CD4-positive, alpha-beta memory T cell (primary cell): ENCODE measurements at places on chromosomes 13 and 19. TPM values are rescaled to one million over a fixed set of nuclear protein-coding genes. Genes with fewer than 3 reads are reported as not detected.

Gene C19orf53
- polyA plus RNA-seq: 257 TPM

Gene RDH8
- not detected for polyA plus RNA-seq

Gene LGI4
- polyA plus RNA-seq: not detected

Gene TNFSF13B
- 44.8 TPM for polyA plus RNA-seq

Gene SAFB
- polyA plus RNA-seq: 14.6 TPM

Gene CYP2F1
- not detected for polyA plus RNA-seq

Gene POU4F1
- not detected for polyA plus RNA-seq

Gene KCNRG
- not detected for polyA plus RNA-seq

Gene HRC
- not detected for polyA plus RNA-seq

Gene OSCAR
- polyA plus RNA-seq: 0.23 TPM

Gene SLITRK6
- not detected for polyA plus RNA-seq

Gene PGLYRP1
- polyA plus RNA-seq: not detected

Gene POSTN
- not detected for polyA plus RNA-seq

Gene DPF1
- polyA plus RNA-seq: not detected

Gene SERPINE3
- not detected for polyA plus RNA-seq

Gene ZNF253
- 5.5 TPM for polyA plus RNA-seq

Gene PRODH2
- polyA plus RNA-seq: not detected

Gene ACER1
- 1.1 TPM for polyA plus RNA-seq
